HCT116 (cell line): ENCODE measurements at places on chromosomes 5 and 9. TPM values are rescaled to one million over a fixed set of nuclear protein-coding genes. Genes with fewer than 3 reads are reported as not detected.

The PHYHD1 gene
- total RNA-seq, result 0.32 TPM

DNA sequence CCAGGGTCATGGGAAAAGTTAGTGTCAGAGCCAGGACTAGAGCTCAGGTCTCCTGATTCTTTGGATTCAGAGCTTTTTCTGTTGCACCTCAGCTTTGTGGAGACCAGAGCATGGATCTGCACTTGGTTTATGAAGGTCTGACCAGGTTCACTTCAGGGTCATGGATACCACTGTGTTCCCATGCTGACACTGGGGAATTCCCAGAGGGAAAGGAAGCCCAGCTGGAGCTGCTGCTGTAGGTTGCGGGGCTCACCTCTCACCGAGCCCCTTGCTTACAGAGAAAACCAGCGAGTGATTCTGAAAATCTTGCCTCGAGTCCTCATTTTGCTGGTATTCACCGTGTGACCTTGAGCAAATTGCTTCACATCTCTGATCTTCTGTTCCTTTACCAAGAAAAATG is 83.0 kb downstream of the RGS3 start:
- no peak for DNase-seq

DNA sequence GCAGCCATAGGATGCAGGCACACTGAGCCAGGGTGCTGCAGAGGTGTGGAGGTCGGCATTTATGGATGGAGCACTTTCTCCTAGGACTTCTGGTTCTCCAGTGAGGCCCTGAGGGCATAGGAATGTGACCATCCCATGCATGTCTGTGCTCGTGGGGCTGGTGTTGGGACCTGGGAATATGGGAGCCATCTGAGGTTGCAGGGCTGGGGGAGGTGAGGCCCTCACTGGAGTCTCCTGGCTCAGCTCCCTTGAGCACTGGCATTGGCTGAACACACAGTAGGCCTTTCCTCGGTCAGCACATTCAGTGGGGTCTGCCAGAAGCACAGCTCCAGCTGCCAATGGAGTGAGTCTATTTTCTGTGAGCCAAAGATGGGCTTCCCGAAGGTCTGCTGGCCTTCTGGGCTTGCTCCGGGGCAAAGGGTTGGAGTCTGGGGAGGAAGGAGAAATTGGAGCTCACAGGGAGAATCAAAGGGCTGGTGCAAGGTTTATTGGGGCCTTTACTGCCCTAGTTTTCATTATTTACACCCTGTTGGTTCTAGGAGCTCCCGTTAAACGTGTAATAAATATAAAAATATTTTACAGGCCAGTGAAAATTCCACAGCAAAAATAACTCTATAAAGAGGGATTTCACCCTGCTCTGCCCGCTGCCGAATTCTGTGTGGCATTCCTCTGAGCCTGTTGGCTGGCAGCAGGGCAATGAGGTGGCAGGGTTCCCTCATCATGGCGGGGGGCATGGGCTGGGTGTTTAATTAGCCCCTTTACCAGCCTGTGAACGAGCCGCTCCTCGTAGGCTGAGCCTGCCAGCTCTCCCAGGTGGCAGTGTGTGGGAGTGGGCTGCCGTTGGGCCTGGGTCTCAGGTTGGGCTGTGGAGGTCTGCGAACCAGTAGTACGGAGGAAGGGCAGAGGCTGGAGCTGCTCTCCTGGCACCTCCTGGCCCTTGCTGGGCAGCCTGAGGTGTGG is 31.6 kb upstream of the PITX1 start:
- no peak for DNase-seq

DNA sequence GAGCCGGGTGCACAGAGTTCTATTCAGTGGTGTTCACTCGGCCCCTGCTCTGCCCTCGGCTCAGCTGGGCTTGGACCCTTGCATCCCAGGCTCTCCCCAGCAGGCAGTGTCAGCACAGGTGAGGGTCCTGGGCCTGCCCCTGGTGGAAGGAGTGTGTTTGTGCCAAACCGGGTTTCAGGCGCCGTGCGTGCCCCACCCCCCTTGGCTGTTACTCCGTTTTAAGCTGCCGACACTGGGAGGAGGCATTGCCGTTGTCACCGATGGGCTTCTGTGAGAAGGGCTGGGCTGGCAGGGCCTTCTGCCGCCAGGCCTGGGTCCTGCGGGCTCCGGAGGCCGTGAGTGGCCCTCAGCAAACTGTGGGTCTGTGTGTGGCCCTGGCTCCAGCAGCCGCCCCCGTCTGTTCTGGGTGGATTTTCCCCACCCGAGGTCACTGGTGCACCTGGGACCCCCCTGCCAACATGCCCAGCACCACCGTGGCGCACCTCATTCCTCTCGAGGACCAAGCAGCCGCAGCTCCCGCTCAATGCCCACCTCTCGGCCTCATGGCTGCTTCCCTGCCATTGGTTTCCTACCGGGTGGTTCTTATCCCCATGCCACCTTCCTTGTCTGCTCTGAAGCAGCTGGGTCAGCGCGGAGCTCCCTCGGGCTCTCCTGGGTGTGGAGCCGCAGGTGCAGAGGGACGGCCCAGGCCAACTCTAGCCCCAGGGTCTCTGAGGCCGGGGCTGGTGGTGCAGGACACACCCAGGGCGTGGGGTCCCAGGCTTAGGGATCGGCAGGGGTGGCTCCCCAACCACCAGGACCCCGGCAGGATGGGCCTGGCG is 44.3 kb upstream of the EXOC3 start:
- DNase-seq, result no peak

The IFNA6 gene
- total RNA-seq, result not detected

GRCh38 chr5:87729781-87730180 is 317.1 kb upstream of the CCNH start:
- no peak for DNase-seq

The SLC23A1 gene
- not detected for total RNA-seq

The ZNF782 gene
- 3.7 TPM for total RNA-seq

DNA sequence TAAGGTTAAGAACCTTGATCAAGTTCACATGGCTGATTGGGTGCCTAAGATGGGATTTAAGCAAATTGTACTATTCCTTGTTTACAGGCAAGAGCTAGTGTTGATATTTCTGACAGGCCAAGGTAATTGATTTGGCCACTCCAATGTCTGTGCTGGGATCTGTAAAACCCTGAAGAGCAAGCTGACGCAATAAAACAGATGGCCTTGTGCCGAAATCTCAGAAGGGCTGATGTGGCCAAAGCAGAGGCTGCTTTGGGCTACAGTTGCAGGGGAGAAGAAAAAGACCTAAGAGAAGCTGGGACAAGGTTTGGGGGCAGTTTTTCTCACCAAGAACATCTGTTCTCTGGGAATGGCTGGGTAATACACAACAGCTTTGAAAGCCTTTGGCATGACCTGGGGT is 463.2 kb upstream of the ZNF608 start:
- DNase-seq, result no peak

DNA sequence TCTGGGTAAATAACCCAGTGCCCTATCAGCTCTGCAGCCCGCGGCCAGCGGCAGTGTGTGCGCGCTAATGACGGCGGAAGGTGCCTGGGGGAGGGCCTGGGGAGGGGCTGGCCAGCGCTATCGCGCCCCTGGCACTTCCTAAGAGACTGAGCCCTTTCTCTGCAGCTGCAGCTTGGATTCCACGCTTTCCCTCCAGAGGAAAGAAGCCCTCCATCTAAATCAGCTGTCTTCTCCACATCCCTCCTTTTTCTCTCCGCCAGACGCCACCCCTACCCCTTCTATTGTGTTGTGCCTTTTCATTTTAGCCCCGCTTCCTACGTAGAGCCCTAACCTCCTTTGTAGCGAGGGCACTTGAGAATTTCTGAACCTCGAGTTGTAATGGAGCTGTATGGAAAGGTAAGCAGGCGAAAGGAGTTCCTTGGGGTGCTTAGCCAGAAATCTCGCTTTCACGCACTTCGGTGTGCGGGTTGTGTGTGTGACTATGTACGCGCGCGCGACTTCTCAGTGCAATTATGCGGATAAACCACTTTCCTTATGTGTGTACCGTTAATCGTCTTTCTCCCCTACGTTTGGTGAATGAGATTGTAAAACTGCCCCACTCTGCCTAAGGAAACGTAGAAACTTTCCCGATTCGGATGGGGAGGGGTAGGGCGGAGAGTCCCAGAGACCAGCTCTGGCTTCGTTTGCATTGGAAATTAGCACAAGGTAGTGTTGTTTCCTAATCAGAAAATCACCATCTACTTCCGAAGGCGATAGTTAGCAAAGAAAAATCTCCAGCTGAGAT is 664 bp upstream of the RAB3C start:
- no peak for DNase-seq

GRCh38 chr9:13934416-13934815 is 379.5 kb downstream of the NFIB start:
- no peak for DNase-seq

The PCDH12 gene
- 0.02 TPM for total RNA-seq

DNA sequence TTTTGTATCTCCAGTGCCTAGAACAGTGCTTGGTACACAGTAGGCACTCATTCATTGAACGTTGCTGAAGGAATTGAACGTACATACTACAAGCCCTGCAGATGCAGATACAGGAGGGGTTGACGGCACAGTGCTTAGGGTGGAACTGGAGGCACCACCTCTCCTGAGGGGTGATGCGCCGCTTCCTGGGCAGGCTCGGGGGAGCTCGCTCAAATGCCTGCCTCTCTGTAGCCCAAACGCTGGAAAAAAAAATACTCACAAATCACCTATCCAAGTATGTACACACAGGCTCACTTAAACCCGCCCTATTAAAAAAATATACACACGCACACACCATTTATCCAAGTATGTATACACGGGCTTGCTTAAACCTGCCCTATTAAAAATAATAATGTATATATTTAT is 536 bp upstream of the COMMD10 start:
- no peak for DNase-seq

- DNase-seq, result no peak
These were observed 70.1 kb upstream of the IFNK start for GRCh38 chr9:27453860-27454553.

DNA sequence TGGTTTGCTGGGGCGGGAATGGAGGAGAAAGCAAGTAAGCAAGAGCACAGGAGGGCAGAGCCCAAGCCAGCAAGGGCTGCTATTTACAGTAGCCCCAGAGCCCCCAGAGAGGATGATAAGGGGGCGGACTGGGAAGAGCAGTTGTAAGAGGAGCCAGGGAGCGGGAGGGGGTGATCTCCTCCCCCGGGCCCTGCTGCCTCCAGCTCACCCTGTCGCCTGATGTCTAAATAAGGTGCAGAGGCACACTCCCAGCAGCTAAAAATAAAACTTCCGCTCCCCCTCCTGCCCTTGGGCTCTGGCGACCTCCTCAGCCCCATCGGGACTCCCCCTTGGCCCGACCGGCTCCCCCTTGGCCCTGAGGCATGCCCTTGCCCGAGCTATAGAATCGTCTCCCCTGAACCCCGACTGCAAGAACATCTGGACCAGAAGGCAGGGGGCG is 14.4 kb upstream of the CCDC69 start:
- DNase-seq, result no peak

The HACD4 gene
- total RNA-seq, result not detected

The ELAVL2 gene
- total RNA-seq, result not detected

The GABRA6 gene
- total RNA-seq, result not detected

- DNase-seq, result no peak
These were observed 31.7 kb downstream of the DOCK2 start for GRCh38 chr5:169668732-169669131.

The GFPT2 gene
- total RNA-seq, result 16.1 TPM

The FOXD4 gene
- total RNA-seq, result 2.8 TPM

DNA sequence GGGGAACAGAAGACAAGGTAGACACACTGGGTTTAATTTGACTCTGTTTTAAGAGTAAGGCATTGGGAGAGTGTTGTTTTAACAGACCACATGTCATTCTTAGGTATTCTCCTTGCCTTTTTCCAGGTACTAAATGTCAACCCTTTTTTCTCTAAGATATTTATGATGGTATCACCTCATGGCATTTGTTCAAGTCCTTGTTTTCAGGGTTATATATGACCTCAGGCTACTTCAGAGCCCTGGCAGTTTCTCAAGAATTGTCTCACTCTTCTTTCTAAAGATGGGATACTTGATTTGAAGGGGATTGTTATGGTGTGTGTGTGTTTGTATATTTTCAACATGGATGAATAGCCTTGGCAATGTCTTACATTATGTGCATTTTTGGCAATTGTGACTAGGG is 131.1 kb upstream of the ACTBL2 start:
- DNase-seq, result no peak

- no peak for DNase-seq
These were observed 135.2 kb upstream of the RAPGEF1 start for GRCh38 chr9:131874916-131875670.

The IL4 gene
- total RNA-seq, result not detected
